ENCODE measurements at places on chromosomes 16 and 17.

- no peak for DNase-seq
These were observed 8.3 kb downstream of the TEX2 start for GRCh38 chr17:64254755-64255154.

GRCh38 chr16:57000271-57001025, 11.1 kb downstream of the NLRC5 start:
- no peak for DNase-seq

DNA sequence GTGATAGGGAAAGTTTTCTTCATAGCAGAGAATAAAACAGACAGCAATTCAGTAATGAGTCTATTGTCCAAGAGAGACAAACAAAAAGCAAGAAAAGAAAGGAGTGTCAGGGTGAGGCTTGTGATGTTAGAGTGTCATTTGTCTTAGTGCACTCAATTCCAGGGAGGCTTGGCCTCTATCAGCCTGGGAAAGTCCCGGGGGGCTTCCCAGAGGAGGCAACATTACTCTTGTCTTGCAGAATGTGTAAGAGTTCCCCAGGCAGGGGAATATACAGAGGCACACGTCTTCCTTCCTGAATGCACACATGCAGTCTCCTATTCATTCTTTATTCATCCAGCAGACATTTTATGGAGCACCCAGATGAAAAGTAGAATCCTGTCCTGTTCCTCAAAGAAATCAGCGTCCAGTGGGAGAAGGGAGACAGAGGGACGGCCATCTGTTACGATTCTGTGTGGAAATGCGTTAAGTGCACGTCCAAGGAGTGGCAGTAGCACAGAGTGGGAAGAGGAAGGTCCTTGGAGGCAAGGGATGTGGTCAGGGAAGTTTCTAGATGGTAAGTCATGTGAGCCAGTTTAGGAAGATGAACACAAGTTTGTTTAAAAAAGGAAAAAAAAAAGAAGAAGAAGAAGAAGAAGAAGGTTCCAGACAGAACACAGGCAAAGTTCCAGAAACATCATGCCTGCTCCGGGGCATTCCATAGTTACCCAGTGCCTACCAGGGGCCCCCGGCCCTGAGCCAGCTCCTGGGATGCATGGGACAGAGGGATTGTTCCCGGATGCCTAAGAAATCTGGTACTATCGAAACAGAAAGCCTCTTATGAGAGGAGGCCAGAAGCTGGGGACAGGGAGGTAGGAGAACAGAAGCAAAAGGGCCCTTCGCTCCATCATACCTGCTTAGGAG, 21.1 kb downstream of the CACNG4 start:
- no peak for DNase-seq

- no peak for DNase-seq
These were observed 4.0 kb upstream of the CDC6 start for GRCh38 chr17:40283662-40284061.

- DNase-seq = no peak
These were observed 8.6 kb downstream of the WDR45B start for GRCh38 chr17:82639628-82640027.

DNA sequence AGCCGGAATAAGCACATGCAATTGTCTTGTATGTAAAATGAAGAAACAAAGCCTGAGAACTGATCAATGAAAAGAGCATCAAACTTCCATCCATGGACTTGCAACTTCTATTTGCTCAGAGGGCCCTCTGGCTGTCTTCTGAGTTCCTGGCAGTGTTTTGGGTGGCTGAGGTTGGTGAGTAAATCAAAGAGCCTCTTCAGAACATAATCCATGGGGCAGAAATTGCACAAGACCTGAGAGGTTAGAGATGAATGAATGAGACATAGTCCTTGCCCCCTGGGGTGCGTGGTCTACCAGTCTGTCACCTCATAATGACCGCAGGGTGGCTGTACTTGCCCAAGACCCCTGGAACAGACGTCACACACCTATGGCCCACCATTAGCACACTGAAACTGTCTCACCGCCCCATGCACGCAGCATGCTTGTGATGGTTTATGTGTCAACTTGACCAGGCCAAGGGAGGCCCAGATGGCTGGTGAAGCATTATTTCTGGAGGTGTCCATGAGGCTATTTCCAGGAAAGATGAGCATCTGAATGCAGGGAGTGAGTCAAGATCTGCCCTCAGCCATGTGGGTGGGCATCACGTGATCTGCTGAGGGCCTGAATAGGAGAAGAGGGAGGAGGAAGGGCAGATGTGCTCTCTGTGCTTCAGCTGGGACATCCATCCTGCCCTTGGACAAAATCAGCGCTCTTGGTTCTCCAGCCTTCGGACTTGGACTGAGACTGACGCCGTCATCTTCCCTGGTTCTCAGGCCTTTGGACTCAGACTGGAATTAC, 8.3 kb downstream of the PIK3R6 start:
- DNase-seq = no peak

GRCh38 chr17:43854498-43854897, 7.5 kb downstream of the CD300LG start:
- no peak for DNase-seq

DNA sequence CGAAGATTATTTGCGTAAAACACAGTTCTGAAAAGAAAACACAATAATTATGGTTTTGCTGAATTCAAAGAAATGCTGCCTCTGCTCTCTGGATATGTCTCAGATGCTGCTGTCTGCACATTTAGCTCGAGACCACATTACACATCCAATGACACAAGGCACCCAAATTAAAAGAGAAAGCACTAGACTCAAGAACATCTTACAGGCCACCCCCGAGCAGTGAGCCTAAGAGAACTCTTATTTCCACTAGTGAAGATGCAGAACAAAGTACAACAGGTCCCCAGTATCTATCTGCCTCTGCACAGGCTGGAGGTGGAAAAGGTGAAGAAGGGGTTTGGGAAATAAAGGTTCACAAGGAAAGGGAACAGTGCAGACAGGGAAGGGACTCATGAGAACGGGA, 33.5 kb downstream of the GRB2 start:
- DNase-seq = no peak

- DNase-seq = no peak
These were observed 14.7 kb downstream of the SMIM5 start for GRCh38 chr17:75647921-75648320.

DNA sequence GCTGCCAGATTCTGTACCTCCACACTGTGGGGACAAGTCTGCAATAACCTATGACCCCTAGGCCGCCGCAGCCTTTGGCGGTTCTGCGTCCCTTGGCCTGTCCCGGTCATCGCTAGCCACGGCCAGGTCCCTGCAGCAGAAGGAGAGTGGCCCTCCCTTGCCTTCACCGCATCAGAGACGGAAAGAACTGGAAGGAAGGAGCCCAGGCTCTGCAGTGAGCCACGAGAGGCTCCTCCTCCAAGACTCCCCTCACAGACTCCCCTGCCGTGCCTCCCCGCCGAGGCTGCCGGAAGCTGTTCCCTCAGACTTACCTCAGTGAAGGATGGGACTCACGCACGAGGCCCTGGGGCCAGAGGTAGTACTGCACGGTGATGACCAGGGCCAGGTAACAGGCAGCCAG, 11.0 kb downstream of the SLC38A8 start:
- DNase-seq = no peak

DNA sequence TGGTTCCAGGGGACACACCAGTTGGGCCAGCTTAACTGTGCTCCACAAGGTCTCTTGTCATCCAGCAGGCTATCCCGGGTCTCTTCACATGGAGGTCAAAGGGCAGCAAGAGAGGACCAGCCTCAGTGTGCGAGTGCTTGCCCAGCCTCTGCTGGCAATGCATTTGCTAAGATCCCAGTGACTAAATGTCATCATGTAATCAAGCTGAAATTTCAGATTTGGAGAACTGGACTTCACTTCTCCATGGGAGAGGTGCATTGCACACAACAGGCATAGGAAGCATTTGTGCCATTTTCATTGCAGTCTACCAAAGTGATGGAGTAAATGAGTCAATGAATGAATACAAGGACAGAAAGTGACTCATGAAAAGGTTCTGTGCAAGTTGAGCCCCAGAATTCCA, 51.2 kb upstream of the KDM8 start:
- no peak for DNase-seq

GRCh38 chr17:65783845-65784334, 222.4 kb upstream of the AXIN2 start:
- no peak for DNase-seq

DNA sequence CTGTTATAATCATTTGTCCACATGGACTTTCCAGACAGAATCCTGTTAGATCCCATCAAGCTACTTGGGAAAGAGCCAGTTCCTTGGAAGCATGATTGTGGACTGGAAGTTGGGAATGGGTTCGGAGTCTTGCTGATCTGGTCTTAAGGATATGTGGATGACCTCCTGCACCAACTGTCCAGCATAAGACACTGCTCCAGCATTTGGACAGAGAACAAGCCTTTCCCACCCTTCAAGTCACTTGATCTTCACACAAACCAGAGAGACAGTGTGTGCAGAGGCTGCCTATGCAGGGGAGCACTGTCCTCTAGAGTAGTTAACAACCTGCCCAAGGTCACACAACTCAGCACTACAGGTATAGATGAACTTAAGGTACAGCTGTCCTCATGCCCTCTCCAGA, 5.8 kb upstream of the MT1B start:
- no peak for DNase-seq

GRCh38 chr16:52462816-52463215, 84.1 kb downstream of the TOX3 start:
- DNase-seq = no peak

- no peak for DNase-seq
These were observed 116.8 kb downstream of the WWOX start for GRCh38 chr16:78216166-78216745.

DNA sequence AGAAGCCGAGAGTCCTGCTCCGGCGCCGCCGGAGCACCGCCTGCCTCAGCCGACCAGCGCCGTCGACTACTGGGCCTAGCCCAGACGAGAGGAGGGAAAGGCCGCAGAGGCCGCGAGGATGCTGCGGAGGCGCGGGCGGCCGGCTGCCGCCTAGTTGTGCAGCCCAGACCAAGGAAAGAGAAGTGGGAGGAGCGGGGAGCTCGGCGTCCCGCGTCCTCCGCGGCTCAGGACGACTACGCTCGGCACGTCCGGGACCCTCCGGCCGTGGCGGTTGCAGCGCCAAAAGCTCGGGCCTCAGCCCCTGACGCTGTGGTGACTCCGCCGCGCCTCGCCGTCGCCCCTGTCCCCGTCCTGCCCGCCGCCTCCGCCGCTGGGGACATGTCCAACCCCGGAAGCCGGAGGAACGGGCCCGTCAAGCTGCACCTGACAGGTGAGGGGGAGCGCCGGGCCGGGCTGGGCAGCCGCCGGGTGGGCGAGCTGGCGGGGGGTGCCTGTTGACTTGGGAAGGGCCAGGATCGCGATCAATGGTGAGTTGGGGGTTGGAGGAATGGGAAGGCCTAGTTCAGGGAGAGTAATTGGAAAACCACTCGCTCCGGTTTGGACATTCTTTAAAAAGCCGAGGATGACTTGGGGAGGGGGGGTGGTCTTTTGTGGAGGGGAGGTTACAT, 37.7 kb downstream of the RNF135 start:
- DNase-seq = peak; percentile 46

DNA sequence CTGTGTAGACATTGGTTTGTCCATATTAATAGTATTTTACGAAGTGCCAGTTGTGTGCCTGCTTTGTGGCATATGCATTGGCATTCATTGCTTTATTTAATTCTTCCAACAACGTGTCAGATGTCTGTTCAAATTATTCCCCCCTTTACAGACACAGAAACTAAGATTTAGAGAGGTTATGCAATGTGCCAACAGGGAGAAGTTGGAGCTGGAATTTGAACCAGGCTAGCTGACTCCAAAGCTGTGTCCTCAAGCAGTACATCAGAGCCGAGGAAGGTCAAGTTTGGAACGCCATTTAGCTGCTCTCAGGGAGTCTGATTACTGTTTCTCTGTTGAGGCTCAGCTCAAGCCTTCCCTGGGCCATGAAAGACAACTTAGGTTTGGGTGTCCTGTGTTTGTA, 232.3 kb downstream of the WWOX start:
- DNase-seq = no peak

DNA sequence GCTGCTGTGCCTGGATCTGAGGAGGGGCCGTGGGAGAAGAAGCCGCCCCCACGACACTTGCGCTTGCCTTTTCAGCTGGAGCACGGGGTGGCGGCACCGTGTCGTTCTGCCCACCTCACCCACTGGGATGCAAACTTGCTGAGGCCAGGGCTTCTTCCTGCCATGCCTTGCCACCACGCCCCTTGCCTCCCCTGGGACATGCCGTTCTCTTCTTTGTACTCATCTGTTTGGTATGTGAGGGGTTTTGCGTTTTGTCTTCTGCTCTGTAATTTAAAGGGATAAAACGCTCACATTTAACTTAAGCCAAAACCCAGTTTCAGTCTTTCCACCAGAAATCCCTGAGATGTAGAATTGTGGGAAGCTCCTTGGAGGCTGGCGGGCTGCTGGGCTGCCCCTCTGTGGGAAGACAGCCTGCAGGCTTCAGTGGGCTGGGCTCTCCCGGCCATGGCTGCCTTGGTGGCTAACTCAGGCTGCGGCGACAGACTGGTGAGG, 180.2 kb downstream of the RPTOR start:
- DNase-seq = no peak

All from left renal pelvis (tissue), 4 donors.